NCI-H1436 treated with DMSO at 0.1 percent for 48 hours (cell line): ENCODE measurements at places on chromosomes 3 and 15.

- DNase-seq, result no peak
Observed at GRCh38 chr15:67033012-67033411, 32.4 kb upstream of the SMAD3 start.

DNA sequence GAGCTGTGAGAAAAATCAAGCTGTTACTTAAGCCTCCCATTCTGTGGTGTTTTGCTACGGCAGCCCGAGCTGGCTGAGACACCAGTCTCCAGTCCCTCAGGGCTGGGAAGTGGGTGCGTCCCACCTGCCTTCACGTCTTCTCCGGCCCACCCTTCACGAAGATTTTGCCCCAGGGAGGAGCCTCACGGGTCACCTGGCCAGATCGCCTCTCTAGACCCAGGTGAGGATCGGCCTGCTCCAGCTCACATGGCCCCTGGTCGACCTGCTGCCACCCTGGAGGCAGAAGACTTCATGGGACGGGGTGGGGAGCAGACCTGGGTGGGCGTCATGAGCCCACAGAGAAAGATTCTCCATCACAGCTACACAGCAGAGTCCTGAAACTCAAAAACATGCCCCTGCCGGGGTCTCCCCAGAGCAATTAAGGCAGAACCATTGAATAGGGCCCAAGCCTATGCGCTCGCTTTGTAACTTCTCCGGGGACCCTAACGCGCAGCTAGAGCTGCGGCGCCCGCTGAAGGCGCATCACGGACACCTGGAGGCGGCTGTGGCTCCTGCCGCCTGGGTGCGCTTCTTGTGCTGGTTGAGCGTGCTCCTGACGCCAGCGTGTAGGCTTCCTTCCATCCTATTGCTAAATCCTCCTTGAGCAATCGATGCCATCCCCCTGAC is 92.6 kb upstream of the ALDH1A3 start:
- DNase-seq, result no peak

- no peak for DNase-seq
Observed at GRCh38 chr3:112121577-112122547, 11.2 kb downstream of the GCSAM start.

- no peak for DNase-seq
Observed at GRCh38 chr3:57077630-57078343, 17.3 kb downstream of the SPATA12 start.

DNA sequence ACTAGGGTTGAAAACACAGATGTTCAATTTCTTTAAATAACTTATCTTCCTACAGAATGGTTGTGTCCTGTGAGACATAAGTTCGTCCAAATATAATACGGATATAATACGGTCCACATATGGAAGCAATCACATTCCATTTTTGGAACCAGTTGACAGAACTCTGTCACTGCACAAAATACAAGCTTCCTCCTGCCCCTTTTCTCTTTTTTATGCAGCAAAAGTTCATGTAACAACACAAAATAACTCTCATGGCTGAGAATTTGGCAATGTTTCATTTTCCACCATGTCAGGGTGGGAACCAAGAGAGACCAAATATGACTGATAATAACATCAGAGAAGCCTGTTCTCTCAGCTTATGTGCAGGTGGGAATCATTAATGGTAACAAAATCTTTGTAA is 158.1 kb upstream of the ZNF385D start:
- no peak for DNase-seq

- no peak for DNase-seq
Observed at GRCh38 chr3:89586256-89586655, 478.8 kb downstream of the EPHA3 start.

DNA sequence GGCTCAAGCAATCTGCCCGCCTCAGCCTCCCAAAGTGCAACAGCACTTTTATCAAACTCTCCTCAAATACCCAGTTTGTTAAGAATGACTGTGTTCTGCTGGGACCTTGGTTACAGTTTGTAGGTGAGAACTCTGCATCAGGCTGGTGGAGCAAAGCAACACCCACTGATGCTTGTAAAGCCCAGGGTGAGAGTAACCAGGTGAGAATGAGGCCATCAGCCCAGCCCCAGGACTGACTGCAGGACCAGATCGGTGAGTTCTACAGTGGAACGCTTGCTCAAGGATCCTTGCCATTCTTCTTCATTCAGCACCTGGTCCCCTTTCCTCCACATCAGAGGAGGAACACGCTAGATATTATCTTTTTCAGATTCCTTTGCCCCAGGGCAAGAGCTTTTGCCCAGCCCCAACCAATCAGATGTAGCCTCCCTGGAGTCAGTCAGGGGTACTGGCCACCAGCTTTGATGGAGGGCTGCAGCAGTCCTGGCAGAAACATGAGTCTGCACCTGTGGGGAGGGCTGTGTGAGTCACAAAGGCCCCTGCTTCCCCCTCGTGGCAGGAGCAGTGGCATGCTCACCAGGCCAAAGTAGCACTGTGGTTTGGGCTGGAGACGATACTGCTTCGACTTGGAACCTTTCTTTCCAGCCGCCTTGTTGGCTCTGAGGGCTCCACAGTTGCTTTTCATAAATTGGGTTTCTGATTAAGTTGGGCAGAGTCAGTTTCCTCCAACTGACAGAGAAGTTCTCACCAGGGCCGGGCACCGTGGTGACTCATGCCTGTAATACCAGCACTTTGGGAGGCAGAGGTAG is 3.5 kb upstream of the SHISA5 start:
- no peak for DNase-seq

DNA sequence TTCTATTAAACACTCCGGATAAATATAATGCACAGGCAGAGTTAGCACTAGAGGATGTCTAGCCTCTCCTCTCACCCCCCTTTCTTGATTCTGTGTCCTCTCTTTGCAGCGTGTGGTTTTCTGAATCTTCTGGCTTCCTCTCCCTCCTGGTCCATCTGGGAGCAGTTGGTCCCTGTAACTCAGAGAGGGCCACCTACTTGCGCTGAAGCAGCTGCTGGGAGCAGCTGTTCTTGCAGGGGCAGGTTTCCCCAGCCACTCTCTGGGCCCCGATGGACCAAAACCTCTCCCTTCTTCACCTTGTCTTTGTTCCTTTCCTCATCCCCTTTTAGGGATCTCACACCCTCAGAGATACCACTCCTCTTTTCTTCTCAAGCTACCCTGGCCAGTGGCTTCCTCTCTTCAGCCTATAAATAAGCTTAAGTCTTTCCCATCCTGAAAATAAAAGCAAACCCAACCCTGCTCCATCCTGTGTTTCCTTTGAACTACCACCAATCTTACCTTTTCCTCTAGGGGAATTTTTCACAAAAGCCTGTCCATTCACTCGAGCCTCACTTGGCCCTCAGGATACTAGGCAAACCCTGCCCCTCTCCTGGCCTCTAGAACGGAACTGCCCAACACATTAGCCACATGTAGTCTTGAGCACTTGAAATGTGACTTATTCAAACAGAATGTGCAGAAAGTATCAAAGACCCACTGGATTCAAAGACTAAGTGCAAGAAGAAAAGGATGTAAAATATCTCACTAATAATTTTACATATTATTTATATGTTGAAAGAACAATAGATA is 59.7 kb downstream of the STARD5 start:
- DNase-seq, result no peak

DNA sequence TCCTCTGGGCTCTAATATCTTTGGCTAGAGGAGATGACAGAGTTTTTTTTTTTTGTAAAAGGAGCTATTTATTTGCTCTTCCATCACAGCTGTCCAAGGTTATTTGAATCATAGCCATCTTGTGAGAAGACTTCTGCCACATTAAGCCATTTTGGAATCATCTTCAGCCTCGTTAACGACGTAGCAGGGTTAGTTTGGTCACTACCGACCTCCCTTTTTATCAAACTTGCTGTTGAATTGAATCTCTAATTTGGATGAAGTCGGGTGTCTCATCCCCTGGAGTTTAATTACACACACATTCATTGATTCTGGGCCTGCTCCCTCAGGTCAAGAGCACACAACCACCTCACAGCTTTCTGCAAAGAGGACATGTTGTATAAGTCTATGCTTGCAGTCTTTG is 238.7 kb downstream of the CPNE4 start:
- no peak for DNase-seq

DNA sequence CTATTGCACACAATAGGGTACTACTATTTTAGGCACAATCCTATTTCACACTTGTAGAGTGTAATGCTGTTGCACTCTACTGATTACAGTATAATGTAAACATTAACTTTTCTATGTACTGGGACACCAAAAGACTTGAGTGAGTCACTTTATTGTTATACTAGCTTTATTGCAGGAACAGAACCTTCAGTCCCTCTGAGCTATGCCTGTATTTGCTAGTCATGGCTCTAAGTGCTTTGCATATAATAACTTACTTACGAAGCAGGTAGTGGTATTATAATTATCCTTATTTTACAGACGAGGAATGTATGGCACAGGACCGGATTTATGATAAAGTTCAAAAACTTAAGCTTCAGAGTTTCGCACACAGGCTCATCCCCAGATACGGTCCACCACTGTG is 106.6 kb upstream of the SLC6A6 start:
- DNase-seq, result no peak

DNA sequence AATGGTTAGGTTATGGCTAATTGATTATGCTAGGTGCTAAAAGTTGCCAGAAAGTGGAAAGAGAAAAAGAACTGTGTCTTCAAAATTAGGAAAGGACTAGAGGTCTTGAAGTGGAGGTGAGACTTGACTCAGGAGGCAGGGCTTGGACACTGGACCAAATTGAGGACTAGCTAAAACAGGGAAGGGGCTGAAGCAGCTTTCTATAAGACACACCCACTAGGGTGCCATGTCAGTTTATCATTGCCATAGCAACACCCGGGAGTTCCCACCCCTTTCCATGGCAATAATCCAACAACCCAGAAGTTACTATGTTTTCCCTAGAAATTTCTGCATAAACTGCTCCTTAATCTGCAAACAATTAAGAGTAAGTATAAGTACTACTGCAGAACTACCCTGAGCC is 42.9 kb upstream of the MITF start:
- DNase-seq, result no peak

- DNase-seq, result no peak
Observed at GRCh38 chr3:181292984-181293383, 303.4 kb upstream of the DNAJC19 start.

- no peak for DNase-seq
Observed at GRCh38 chr3:2441558-2441957, 342.9 kb downstream of the CNTN4 start.

- DNase-seq, result no peak
Observed at GRCh38 chr3:130519754-130520153, 2.8 kb downstream of the COL6A6 start.

- no peak for DNase-seq
Observed at GRCh38 chr15:61753018-61753710, 307.1 kb downstream of the VPS13C start.

DNA sequence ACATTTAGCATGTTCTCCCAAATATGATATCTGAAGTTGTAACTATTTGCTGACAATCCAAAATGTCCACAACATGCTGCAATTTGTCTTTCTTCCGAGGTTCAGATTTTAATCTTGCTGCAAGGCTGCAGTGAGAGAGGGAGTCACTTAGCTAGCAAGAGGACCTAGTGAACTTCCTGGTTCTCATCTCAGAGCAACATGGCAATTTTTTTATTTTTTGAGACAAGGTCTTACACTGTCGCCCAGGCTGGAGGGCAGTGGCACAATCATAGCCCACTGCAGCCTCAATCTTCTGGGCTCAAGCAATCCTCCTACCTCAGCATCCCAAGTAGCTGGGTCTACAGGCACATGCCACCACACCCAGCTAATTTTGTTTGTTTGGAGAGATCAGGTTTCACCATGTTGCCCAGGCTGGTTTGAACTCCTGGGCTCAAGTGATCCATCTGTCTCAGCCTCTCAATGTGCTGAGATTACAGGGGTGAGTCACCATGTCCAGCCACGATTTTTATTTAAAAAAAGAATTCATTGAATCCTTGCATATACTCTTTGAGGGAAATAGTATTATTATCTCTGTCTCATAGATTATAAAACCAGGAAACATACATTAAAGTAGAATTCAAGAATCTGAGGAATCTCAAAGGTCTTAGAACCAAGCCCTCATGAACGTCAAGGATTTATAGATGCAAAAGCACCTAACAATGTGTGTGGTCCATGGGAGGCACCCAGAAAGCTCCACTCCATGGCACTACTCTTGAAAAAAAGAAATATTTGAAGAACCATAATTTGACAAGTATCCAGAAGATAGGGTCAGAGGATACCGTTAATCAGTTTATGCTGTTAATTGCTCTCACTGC is 9.1 kb downstream of the HDC start:
- no peak for DNase-seq

DNA sequence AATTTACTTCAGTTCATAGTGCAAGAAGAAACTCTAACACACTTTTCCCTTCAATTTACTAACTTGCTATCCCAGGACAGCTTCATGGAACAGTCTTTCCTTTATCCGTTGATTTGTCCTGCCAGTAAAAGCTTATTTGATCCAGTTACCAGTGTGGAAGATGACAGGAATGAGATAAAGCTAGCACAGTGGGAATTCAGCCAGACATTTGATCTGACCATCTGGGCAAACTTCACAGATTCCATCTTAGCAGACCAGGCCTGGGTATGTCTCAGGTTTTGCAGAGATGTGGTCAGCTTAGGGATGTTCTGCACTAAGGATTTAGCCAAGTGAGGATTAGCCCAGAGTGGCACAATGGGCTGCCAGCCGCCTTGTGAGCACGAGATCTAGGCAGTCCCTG is 19.7 kb downstream of the CEMIP start:
- DNase-seq, result no peak

GRCh38 chr3:135516143-135516542 is 449.4 kb upstream of the PPP2R3A start:
- DNase-seq, result no peak

DNA sequence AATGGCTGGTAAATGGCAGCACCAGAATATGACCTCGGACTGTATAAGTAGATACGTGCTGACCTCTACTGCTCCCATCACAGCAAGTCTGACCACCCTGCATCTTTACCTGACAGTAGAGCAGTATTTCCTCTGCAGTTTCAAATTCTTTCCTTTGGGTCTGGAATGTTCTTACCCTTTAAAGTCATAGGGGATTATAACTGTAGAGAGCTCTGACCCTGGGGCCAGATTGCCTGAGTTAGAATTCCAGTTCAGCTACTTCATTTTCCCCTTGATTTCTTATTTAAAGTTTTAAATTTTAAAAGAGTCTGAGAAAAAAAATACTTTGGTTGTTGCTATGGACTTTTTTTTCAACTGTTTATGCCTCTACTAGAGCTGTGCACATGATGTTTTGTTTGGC is 237.7 kb downstream of the NR1D2 start:
- no peak for DNase-seq

- no peak for DNase-seq
Observed at GRCh38 chr3:32968166-32968919, 16.9 kb downstream of the CCR4 start.

DNA sequence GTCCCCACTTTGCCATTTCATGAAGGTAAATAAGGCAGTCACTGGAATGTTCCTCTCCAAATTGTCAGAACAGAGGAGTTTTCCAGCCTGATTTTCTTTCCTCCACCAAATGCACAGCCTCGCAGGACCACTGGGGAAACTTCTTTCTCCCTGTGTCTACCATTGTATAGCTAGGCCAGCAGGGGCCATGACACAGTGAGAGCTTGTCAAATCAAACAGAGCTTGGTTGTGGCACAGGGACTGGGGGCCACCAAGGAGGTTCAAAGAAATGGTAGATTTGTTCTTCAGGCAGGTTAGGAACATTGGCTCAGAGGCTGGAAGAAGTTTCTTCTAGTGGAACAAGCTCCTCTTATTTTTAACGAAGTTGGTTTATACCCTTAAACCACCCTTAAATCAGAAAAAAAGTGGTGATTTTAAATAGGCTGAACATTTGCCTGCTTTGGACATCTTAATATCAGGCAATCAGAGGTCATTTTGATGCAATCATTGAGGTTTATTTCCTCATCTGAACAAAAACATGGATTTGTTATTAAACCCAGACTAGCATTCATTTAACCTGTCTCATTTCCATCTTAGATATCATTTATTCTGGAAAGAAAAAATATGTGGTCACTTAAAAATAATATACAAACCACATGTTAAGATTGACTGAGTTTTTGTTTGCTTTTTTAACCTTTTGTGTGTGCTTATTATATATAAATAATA is 105.6 kb downstream of the GTPBP8 start:
- no peak for DNase-seq
